Breast epithelium (tissue), 4 donors: ENCODE measurements at places on chromosomes 4 and X. TPM values are rescaled to one million over a fixed set of nuclear protein-coding genes. Genes with fewer than 3 reads are reported as not detected.

The CYLC1 gene
- not detected for total RNA-seq

The CT55 gene
- not detected for total RNA-seq

The HHIP gene
- total RNA-seq = 0.48 TPM

The SCRG1 gene
- 0.48 TPM for total RNA-seq

The PTPN13 gene
- total RNA-seq = 36.3 TPM

The TENM3 gene
- 30.6 TPM for total RNA-seq

The FANCB gene
- 2.6 TPM for total RNA-seq

The TXK gene
- 1.6 TPM for total RNA-seq

The VGLL1 gene
- 3.9 TPM for total RNA-seq

The HNRNPH2 gene
- 48.5 TPM for total RNA-seq

The NAT8L gene
- total RNA-seq = 2.9 TPM

The TLR7 gene
- 1.3 TPM for total RNA-seq

The GYPE gene
- 2.1 TPM for total RNA-seq

The IL2RG gene
- 5.1 TPM for total RNA-seq

The ARSJ gene
- total RNA-seq = 10.7 TPM

The XKRX gene
- total RNA-seq = 0.59 TPM

The DDX60 gene
- 11.0 TPM for total RNA-seq

The FOXR2 gene
- not detected for total RNA-seq

The CXCR3 gene
- not detected for total RNA-seq

The MAGEC2 gene
- not detected for total RNA-seq

The KCND1 gene
- 1.2 TPM for total RNA-seq

The ATP11C gene
- total RNA-seq = 34.1 TPM

The F11 gene
- not detected for total RNA-seq

The GYG2 gene
- 40.6 TPM for total RNA-seq

The WDR17 gene
- total RNA-seq = 2.2 TPM

The SMARCA1 gene
- total RNA-seq = 33.4 TPM

The SYTL5 gene
- 10.0 TPM for total RNA-seq

The ZFYVE28 gene
- 12.3 TPM for total RNA-seq

The CUL4B gene
- 38.7 TPM for total RNA-seq

The GCNA gene
- total RNA-seq = 3.0 TPM

The ARMCX2 gene
- total RNA-seq = 13.4 TPM

The ATG4A gene
- total RNA-seq = 9.8 TPM

The ZCCHC12 gene
- not detected for total RNA-seq

The OTUD4 gene
- total RNA-seq = 35.7 TPM

The PLAC1 gene
- not detected for total RNA-seq

The ZCCHC18 gene
- total RNA-seq = 1.1 TPM

The TMPRSS11B gene
- not detected for total RNA-seq

The H2BW2 gene
- not detected for total RNA-seq

The FGD1 gene
- 3.3 TPM for total RNA-seq
